GM06990 (cell line): ENCODE measurements at places on chromosomes 2 and 18.

- no peak for DNase-seq
These were observed 491.0 kb upstream of the NXPH2 start for GRCh38 chr2:139271149-139271548.

GRCh38 chr2:117537032-117537431 lies 277.5 kb upstream of the DDX18 start:
- DNase-seq: no peak

DNA sequence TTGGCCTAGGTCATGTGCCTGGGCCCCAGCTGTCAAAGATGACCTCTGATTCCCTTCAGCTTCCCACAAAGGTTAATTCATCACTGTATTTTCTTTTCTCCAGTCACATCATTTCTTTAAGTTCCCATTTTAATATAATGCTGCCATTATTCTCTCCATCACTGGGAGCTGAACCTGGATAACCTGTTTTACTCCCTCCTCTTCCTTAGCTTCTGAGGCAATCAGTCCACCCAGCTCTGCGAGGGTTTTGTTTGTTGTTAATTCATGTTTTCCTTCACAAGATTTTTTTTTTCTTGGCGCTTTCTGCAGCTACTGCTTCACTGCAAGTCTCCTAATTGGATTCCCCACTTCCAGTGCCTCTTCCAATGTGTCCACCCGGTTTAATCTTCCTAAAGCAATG lies 5.1 kb upstream of the EML4 start:
- no peak for DNase-seq

- no peak for DNase-seq
These were observed 11.1 kb downstream of the WDR43 start for GRCh38 chr2:28905533-28905932.

GRCh38 chr18:21257386-21257785 lies 15.4 kb downstream of the GREB1L start:
- DNase-seq: no peak

GRCh38 chr2:230327418-230328154 lies 593 bp downstream of the SP140L start:
- no peak for DNase-seq

GRCh38 chr2:60550178-60550983 lies 3.1 kb downstream of the BCL11A start:
- DNase-seq: peak; percentile 84

DNA sequence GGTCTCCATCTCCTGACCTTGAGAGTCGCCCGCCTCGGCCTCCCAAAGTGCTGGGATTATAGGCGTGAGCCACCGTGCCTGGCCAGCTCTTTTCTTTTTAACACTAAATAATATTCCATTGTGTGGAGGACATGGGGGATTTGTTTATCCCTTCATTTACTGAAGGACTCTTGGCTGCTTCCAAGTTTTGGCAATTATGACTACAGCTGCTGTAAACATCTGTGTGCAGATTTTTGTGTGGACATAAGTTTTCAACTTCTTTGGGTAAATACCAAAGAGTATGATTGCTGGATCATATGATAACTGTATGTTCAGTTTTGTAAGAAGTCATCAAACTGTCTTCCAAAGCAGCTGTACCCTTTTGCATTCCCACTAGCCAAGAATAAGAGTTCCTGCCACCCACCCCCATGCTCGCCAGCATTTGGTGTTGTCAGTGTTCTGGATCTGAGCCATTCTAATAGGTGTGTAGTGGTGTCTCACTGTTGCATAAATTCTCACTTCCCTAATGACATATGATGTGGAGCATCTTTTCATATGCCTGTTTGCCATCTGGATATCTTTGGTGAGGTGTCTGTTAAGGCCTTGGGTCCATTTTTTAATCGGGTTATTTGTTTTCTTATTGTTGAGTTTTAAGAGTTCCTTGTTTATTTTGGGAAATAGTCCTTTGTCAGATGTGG lies 52.2 kb downstream of the TNFRSF11A start:
- DNase-seq: no peak

DNA sequence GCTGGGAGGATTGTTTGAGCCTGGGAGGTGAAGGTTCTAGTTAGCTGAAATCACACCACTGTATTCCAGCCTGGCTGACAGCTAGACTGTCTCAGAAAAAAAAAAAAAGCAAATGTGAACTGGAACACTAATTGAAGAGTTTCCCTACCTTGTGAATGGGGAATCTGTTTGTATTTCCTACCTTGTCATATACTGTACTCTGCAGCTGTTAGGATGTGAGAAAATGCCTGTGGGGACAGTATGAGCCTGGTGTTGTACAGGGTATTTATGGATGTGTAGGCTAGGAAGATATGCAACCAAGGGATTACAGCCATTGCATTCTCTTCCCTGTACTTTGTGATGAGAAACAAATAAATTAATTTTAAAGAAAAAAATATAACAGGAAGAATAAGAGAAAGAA lies 113.3 kb upstream of the FAM117B start:
- no peak for DNase-seq

- DNase-seq: no peak
These were observed 170.9 kb upstream of the GATA6 start for GRCh38 chr18:21998486-21998885.

DNA sequence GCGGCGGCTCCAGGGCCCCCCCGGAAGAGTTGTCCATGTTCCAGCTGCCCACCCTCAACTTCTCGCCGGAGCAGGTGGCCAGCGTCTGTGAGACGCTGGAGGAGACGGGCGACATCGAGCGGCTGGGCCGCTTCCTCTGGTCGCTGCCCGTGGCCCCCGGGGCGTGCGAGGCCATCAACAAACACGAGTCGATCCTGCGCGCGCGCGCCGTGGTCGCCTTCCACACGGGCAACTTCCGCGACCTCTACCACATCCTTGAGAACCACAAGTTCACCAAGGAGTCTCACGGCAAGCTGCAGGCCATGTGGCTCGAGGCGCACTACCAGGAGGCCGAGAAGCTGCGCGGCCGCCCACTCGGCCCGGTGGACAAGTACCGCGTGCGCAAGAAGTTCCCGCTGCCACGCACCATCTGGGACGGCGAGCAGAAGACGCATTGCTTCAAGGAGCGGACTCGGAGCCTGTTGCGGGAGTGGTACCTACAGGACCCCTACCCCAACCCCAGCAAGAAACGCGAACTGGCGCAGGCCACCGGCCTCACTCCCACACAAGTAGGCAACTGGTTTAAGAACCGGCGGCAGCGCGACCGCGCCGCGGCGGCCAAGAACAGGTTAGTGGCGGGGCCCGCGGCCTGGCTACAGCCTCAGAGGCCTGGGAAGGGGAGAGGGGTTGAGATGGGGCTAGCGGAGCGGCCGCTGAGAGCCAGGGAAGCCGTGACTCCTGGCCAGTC lies 965 bp downstream of the SIX3 start:
- no peak for DNase-seq

- DNase-seq: no peak
These were observed 16.2 kb downstream of the ADRA2B start for GRCh38 chr2:96099861-96100798.

- peak; percentile 88 for DNase-seq
These were observed 854 bp upstream of the DNMT3A start for GRCh38 chr2:25342372-25343186.

GRCh38 chr2:23554054-23554697 lies 169.2 kb downstream of the KLHL29 start:
- no peak for DNase-seq

DNA sequence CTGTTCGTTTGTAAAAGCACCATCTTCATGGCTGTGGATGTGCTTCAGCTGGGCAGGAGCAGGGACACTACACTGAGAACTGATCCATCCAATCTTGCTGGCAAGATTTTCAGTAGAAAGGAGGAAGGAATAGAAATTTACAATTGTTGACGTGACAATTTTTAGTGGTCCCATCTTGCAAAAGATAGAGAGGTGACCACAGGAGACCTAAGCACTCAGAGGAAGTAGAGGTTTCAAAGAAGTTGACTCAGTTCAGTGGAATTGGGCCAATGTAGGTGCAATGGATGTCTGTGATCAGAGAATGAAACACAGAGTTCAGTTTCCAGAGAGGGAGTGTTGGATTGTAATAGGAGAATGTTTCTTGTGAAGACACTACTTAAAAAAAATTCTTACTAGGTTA lies 1.4 kb downstream of the UGT1A5 start:
- DNase-seq: no peak

DNA sequence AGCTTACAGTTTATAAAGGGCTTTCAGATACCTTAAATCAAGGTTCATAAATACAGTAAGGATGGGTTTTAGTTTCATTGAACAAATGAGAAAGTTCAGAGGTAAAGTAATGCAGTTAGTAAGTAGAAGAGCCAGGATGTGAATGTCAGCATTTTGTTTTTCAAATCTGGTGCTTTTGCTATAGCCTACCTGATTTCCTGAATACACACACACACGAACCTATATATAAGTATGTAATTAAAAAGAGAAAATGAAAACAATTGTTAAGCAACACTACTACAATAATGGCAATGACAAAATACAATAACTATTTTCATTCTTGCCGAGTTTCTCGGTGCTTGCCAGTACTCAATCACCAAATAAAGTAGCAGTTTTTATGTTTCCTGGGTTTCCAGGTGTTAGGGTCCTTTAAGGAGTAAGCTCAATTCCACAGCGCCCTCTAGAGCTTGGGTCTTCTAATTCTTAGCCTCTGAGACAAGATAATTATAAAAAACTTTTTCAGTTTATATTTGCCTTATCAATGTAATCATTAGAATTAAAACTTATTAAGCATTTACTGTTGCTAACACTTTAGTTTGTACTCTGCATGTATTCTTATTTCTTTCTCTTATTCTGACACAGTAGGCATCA lies 512.9 kb upstream of the ACVR2A start:
- peak; percentile 14 for DNase-seq

DNA sequence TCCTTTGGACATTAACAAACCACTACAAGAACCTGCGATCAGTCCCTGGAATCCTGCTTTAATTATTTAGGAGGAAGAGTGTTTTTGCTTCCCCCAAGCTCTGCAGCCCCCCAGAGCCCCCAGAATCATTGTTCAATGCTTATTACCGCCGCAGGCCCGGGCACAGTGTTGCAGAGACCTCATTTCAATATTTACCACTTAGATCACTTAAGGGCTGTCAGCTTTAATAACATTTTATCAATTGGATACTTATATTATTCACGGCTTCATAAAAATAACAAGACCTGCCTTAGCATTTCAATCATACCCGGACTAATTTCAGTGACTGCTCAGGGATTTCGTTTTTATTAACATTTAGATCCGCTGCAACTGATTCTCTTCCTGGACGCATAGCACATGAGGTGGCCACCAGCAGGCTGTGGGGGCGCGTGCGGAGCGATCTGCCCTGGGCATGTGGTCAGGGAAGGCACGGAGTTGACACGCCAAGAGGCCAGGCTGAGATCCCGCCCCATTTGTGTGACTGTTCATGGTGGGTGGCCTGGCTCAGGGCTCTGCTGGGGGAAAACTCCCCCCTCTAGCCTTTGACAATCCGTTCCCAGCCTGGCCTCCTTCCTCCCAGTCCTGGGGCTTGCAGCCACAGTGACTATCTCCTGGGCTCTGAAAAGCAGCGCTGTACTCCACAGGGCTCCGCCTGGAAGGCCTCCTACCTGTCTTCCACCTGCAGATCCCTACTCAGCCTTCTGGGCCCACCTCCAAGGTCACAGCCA lies 267.6 kb downstream of the SRBD1 start:
- no peak for DNase-seq

- no peak for DNase-seq
These were observed 18.2 kb downstream of the LMAN1 start for GRCh38 chr18:59340817-59341216.

GRCh38 chr2:11325961-11326676 lies 18.3 kb downstream of the ROCK2 start:
- no peak for DNase-seq

DNA sequence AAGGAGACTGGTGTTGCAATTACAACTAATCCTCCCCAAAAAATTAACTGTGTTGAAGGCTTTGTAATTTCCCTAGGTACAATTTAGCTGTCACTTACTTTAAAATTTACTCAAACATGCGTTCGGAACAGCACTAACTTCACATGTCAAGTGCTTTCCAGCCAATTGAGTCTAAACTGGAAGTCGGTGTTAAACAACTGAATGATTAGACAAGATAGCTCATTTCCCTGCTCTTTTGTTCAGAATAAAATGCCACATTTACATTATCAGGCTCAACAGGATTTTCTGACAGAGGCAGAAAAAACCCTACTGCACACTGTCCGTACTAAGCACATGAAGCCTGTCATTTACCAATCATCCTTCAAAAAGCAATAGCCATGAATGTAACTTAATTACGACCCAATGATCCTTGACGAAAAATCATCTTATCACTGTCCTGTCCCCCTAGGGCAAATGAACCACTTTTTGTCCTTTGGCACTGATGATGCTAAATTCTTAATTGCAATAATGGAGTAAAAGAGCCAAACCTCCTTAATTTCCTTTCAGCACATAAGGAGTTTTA lies 56.0 kb downstream of the LRPPRC start:
- DNase-seq: no peak

DNA sequence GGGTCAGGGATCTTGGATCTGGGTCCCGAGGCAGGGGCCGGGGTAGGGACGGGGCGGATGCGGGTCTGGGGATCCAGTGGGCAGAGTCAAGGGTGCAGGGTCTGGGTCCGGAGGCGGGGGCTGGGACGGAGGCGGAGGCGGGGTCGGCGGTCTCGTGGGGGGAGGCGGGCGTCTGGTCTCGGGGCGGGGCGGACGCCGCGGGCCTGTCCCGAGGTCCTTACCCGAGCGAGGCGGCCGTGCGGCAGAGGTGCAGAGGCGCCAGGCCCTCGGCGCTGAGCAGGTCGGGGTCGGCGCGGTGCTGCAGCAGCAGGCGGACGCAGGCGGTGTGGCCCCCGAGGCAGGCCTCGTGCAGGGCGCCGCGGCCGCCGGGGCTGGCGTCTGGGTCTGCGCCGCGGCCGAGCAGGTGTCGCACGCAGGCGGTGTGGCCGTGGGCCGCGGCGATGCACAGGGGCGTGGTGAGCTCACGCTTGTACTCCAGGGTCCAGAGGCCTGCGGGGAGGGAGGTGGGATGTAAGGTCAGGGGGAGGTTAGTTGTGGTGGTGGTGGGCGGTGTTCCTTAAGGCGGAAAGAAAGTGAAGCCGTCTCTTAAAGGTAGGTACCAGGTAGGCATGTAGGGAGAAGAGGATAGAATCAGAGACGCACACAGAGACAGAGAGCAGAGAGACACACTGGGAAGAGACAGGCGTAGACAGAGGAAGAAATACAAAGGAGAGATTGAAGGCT lies 26.6 kb downstream of the ASB18 start:
- DNase-seq: no peak

DNA sequence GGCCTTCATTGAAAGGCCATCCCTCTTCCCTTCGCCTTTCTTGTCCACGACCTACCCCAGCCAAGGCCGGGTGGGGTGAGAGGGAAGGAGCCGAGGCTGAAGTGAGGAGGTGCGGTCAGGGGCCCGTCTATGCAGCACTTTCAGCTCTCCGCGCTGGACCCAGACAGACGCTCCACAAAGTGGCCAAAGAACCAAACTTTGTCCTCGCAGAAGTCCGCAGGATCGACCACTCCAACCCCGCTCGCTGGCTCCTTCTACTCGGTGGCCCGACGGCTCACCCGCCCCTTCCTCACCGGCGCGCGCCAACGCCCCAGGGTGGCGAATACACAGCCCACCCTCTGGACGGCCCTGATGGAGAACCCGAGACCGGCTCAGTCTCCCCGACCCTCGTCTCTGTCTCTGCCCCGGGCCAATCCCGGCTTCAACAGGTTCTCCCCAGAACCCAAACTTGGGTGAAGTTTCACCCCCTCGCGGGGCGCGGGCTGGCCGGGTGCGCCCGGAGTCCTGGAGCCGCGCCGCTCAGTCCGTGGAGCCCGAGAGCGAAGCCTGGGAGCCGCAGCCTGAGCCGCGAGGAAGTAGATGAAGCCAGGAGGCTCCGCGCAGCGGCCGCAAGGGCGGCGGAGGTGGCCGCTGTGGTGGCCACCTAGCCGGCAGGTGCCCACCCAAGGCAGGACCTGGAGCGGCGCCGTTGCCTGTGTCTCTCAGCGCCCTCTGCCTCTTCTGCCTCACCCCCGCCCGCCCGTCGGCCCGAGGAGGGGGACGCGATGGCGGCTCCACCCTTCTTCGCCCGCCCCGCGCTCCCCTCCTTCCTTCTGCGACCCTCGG lies 26.7 kb upstream of the ALPP start:
- no peak for DNase-seq
